ENCODE measurements at places on chromosomes 3 and 15.

GRCh38 chr15:43283526-43283925 lies 16.8 kb upstream of the TGM5 start:
- no peak for DNase-seq

DNA sequence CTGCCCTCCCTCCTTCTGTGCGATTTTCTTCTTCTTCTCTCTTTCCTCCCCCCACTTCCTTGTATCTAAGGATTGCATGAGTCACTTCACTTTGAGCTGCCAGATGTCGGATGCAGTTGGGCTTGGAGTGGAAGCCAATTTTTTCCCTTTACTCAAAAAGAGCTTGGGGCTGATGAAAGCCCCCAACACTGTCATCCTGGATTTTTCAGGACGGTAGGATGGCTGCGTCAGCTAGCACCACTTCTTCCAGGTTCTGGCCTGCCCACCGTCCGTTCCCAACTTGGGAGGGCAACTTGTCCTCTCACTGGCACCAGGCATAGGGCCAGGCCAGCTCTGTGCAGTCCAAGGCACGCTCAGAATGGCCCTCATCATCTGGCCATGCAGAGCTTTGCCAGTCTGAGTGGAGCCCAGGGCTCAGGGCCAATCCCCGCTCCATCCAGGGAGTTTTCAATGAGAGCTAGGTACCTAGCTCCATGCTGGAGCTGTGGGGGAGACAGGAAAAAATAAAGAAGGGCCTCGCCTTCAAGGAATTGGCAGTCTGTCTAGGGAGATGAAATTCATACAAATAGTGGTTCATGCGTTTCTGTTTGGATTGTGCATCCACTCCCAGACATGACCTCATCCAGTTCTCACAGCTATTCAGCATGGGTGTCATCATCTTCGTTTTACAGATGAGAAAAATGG lies 47.7 kb upstream of the INSYN1 start:
- DNase-seq, result peak; percentile 11

DNA sequence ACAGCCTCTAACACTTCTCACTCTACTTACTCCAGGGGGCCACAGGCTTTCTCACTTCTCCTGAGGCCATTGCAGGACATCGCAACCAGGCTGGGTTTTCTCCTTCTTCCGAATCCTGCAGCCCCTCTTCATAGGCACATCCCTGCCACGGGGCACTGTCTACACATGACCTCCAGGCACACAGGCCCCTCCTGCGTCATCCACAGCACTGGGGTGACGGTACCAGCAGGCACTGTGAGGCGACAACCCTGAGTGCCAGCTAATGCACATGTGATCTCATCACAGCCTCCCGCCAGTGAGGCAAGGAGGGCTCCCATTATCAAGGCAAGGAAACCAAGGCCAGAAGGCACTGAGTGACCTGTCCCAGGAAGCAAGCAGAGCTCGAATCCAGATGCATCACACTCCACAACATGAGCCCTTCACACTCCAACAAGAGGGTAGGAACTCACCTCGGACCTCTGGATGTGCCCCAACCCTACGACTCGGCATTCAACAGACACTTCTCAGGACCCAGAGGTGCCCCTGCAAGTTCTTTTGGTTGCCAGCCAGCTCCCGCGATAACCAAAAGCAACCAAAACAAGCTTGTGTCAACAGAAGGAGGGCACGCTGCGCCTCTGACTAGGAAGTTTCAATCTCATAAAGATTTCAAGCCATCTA lies 16.7 kb downstream of the FAM174B start:
- no peak for DNase-seq

- DNase-seq, result no peak
These were observed 41.7 kb upstream of the CORO2B start for GRCh38 chr15:68537097-68537496.

GRCh38 chr3:127360647-127361046 lies 72.8 kb upstream of the PRR20G start:
- DNase-seq, result no peak

GRCh38 chr3:13550423-13550690 lies 1.4 kb downstream of the FBLN2 start:
- peak; percentile 16 for DNase-seq

DNA sequence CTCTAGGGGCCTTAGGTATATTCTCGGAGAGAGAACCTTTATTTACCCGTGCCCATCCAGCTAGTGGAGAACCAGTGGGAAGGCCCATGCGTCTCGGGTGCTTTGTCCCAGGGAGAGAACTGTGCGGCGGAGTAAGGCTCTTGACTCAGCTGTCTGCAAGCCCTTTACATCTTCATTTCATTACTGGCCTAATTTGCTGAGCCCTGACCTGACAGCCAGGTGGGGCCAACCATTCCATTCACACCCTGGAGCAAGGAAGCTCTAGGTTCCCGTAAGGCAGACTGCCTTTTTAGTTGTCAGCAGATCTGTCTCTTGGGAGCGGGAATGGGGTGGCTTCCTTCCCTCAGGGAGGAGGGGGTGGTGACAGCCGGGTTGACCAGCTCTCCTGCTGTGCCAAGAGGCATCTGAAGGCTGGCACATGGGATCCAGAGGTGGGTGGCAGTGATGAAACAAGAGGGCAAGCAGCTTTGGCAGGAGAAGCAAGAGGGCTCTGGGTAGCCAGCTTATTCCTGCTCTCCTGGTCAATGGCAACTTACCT lies 36.4 kb downstream of the SV2B start:
- DNase-seq, result no peak

DNA sequence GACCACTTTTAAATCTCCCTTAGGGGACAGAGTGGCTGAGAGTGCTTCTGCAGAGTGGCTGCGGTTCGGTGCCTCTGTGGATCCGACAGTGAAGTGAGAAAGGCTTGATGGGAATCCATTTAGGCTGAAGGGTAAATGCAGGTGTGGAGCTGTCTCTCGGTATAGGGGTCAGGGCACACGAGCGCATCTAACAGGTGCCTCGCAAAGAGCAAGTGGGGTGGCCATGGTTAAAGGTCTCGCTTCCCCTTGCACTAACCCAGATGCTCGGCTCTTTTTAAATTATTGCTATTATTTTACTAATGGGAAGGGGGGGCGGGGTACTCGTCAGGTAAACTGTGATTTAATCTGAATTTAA lies 598 bp upstream of the GJD2 start:
- DNase-seq, result no peak

Measured in NB4 (cell line).